ENCODE measurements at places on chromosomes 11 and 22. TPM values are rescaled to one million over a fixed set of nuclear protein-coding genes. Genes with fewer than 3 reads are reported as not detected.

DNA sequence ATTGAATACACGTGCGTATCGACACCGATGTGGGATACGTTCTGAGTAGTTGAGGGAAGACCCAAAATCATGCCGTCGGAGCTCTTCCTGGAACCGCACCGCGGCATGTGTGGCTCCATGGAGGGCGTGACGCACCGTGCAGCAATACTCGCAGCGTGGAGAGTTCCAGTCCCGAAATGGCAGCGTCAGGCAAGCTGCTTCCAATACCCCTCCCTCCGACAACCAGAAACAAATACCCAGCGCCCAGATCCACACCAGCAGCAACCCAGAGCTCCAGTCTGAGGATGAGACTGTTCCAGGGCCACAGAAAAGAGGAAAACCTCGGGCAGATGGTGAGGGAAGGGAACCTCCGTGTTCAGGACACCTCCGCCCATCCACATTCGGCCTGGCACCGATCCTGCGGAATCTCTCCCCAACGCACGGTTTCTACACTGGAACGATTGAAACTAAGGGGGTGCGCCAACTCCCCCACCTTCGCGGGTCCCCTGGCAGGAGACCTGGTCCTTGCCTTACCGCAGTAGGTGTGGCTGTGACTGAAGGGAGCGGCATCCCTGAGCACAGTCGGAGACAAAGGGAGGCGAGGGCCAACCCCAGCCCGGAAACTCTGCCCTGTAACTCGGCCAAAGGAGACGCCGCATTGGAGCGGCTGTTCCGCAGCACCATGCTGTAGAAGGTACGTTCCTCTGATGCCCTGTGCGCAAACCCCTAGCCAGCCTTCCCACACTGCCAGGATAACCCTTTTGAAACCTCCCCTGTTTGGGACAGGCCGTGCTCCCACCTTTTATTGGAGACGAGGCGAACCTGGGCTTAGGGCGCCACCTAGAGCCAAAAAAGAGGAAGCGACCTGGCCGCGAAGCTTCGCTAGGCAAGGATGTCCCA is 28.2 kb downstream of the DBX1 start:
- peaks cover 32% of the 10 kb centered on the region for H3K4me1 ChIP-seq
- H3K4me3 ChIP-seq: peak overlapping the region; percentile 85
- peak; percentile 43 for DNase-seq

DNA sequence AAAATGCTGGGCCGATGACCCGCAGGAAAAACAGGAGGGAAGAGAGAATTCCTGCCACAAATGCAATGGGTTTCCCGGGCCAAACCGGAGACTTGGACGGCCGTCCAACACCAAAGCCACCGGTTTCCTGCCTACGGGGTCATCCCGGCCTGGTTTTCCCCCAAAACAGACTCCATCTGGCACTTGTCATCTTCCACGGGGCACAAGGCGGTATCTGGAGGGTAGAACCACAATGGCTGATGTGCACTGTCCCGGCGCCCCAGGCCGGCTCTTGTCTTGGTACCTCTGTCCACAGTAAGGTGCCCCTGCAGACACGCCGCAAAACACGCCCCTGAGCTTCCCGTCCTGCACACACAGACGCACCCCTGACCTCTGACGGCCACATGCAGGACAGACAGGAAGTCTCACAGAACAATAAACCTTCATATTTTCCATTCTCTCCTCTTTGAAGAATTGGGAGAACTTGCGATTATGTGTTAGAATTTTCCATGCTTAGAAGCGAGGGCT is 20.1 kb downstream of the CELSR1 start:
- H3K36me3 ChIP-seq: no peaks in the 10 kb centered on the region
- H3K27ac ChIP-seq: no peak overlapping the region
- H3K27me3 ChIP-seq: no peaks in the 10 kb centered on the region
- no peak for DNase-seq

- H3K4me1 ChIP-seq: peaks cover 31% of the 10 kb centered on the region
- no peak for DNase-seq
- peaks cover 19% of the 10 kb centered on the region for H3K36me3 ChIP-seq
- no peaks in the 10 kb centered on the region for H3K27me3 ChIP-seq
These were observed 72.9 kb downstream of the PISD start for GRCh38 chr22:31588970-31589675.

- H3K4me3 ChIP-seq: no peak overlapping the region
- H3K36me3 ChIP-seq: no peaks in the 10 kb centered on the region
- peaks cover 45% of the 10 kb centered on the region for H3K27me3 ChIP-seq
These were observed 93.6 kb downstream of the FEZ1 start for GRCh38 chr11:125402435-125402834.

GRCh38 chr22:47610281-47610680 is 847.8 kb downstream of the TBC1D22A start:
- peaks cover 3% of the 10 kb centered on the region for H3K27me3 ChIP-seq
- no peak overlapping the region for H3K4me3 ChIP-seq
- peaks cover 8% of the 10 kb centered on the region for H3K36me3 ChIP-seq

DNA sequence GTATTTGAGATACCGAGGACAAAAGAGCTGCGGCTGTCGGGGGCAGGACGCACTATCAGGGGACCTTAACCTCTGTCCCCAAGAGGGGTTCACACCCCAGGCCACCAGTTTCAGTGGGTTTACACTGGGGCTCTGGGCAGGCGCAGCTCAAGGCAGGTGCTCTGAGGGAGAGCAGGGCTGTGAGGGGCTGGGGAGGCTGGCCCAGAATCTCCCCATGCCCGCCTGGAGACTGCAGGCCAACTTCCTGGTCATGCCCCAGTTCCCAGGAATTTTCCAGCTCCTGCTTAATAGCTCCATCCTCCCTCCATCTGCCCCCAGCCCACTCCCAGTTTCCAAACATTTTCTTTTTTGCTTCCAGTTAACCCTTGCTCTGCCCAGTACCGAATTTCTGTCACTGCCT is 7.6 kb upstream of the PGA3 start:
- H3K4me1 ChIP-seq: no peaks in the 10 kb centered on the region
- peaks cover 5% of the 10 kb centered on the region for H3K36me3 ChIP-seq
- peaks cover 60% of the 10 kb centered on the region for H3K27me3 ChIP-seq
- DNase-seq: no peak
- no peak overlapping the region for H3K4me3 ChIP-seq

- no peak for DNase-seq
- no peak overlapping the region for H3K27ac ChIP-seq
- H3K4me1 ChIP-seq: peaks cover 38% of the 10 kb centered on the region
- 0 out of 2 replicates have a peak, but pooled peaks cover 1% of the 10 kb centered on the region for H3K27me3 ChIP-seq
These were observed 416.5 kb downstream of the TMEM135 start for GRCh38 chr11:87454241-87454640.

DNA sequence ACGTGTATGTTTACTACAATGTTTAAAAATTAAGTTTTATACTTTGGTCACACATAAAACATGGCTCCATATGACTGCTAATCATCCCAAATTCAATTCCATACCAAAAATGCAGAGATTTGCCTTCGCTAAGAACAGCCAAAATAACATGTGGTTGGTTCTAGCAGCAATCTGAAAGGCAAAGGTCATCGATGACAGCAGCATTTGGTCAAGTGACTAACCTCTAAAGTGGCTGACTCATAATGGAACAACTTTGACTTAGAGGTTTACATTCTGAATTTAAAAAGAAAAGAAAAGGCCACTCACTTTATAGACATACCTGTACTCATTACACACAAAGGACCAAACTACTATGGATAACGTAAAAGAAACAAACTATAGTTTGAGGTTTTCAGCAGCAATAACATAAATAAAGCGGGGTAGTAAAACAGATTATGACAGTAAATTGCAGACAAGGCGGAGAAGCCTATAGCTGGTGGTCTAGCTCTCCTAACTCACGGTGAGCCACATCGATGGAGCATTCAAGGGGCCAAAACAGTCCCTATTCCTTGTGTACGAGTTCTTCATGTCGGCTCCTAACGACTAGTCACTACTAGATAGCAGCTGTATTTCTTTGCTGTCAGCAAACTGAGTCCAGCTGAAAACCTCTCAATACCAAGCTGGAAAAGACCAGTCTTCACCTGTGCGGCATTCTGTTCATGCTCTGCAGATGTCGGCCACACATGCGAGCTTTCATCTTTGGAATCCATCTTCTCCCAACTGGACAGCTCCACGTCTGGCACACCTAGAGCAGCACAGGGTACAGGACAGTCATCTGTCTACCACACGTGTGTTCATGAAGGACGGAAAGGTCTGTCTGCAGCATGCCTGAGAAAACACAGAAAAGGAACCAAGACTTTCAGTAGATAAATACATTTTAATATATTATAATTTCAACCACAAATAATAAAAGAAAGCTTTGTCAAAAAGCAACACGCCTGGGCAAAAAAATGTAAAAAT is 42.1 kb downstream of the PRDM10 start:
- DNase-seq: peak; percentile 90
- peaks cover 6% of the 10 kb centered on the region for H3K27me3 ChIP-seq
- peak overlapping the region; percentile 2 for H3K4me3 ChIP-seq
- peaks cover 18% of the 10 kb centered on the region for H3K36me3 ChIP-seq

DNA sequence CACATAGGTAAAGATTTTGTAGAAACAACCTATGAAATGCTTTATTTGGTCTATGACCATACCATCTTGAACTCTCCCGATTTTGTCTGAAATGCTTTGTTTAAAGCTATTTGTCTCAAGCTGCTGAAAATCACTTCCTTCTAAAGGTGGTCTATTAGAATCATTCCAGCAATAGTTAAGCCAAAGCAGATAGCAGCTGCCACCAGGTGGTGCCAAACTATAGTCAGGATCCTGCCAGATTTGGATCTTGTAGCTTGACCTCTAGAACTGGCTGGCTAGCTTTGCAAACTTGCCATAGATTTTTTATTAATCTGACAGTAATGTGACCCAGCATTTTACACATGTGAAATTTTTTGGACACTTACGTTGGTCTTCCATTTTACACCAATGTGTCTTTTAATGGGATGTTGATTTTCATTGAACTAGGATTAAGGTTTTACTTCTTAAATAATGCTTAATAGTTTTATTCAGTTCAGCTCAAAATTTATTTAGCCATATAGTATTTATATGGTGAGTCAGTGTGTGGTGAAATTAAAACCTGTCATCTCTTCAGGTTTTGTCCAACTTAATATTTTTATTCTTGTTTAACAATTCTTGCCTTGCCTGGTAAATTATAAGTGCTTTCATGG is 19.7 kb downstream of the CTR9 start:
- H3K27ac ChIP-seq: no peak overlapping the region
- DNase-seq: peak; percentile 33
- H3K4me3 ChIP-seq: no peak overlapping the region
- H3K4me1 ChIP-seq: peaks cover 18% of the 10 kb centered on the region
- H3K27me3 ChIP-seq: no peaks in the 10 kb centered on the region
- peaks cover 67% of the 10 kb centered on the region for H3K36me3 ChIP-seq

DNA sequence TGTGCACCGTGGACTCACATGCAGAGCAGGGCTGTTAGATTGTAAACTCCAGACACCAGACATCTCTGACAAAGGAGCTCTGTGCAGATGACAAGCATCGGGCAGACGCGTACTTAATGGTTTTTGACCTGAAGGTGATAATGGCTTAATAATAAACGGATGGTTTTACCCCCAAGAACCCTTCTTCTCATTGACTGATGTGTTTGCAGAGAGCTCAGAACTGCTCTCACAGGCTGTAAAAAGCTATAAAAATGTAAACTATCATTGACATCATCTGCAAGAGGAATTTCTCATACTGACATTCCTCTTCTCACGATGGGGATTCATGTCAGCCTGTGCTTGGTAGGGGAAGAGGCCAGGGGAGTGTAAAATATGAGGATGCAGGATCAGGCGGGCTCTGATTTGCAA is 8.6 kb upstream of the ARHGAP8 start:
- no peaks in the 10 kb centered on the region for H3K36me3 ChIP-seq
- peaks cover 11% of the 10 kb centered on the region for H3K4me1 ChIP-seq
- H3K27me3 ChIP-seq: peaks cover 32% of the 10 kb centered on the region
- H3K27ac ChIP-seq: no peak overlapping the region
- DNase-seq: no peak

- no peak overlapping the region for H3K27ac ChIP-seq
- H3K4me3 ChIP-seq: no peak overlapping the region
- H3K36me3 ChIP-seq: no peaks in the 10 kb centered on the region
- DNase-seq: no peak
- H3K27me3 ChIP-seq: peaks cover 19% of the 10 kb centered on the region
- no peaks in the 10 kb centered on the region for H3K4me1 ChIP-seq
These were observed 85.1 kb downstream of the ARHGAP8 start for GRCh38 chr22:44837481-44837880.

DNA sequence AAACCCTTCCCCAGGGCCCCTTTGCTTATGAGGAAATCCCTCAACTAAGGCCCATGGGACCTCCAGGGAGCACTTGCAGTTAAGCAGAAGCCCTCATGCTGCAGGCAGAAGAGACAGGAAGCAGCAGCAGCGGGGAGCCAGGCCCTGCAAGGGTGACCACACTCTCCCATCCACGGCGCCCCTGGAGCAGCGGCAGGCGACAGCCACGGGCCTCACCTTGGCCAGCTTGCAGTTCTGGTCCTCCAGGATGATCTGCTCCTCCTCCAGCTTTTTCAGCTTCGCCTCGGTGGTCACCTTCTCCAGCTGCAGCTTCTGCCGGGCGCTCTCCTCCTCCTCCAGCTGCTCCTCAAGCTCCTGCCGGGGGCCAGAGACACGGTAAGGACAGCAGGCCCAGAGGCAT is 47.0 kb downstream of the APOL1 start:
- H3K27me3 ChIP-seq: peaks cover 69% of the 10 kb centered on the region
- H3K4me1 ChIP-seq: peaks cover 35% of the 10 kb centered on the region
- H3K27ac ChIP-seq: 0 out of 2 replicates have a peak overlapping the region, but pooled peaks have one; percentile 42
- DNase-seq: no peak

DNA sequence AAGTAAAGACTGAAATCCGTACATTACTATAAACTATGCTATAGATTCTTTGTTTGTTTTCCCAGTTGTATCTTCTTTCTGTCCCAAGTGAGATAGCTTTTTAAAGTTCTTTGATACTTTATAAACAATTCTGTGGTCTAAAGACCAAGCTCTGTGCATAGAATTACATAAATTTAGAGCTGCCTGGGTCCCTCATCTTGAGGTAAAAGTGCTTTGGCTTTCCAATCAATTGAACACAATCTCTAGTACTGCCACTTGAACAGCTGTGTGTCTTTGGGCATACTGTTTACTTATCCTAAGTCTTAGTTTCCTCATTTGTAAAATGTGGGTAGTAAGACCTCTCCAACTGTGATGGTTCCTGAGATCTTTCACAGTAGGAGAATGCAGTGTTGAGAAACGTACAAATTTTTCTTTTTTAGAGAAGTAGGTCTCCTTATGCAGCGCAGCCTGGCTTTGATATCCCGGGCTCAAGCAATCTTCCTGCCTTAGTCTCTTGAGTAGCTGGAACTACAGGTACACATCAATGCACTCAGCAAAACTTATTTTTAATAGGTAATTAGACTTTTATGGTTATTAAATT is 2.5 kb upstream of the EED start:
- no peak overlapping the region for H3K4me3 ChIP-seq
- peaks cover 10% of the 10 kb centered on the region for H3K4me1 ChIP-seq
- no peak for DNase-seq
- H3K27ac ChIP-seq: no peak overlapping the region

CTSW gene
- not detected for total RNA-seq

SCGB1A1 gene
- total RNA-seq: not detected

POU2AF3 gene
- total RNA-seq: not detected

ZNF280B gene
- 0.15 TPM for total RNA-seq

PANX2 gene
- 1.3 TPM for total RNA-seq

LPXN gene
- total RNA-seq: 116 TPM

OR2AT4 gene
- not detected for total RNA-seq

PRG3 gene
- total RNA-seq: not detected

IFITM10 gene
- 0.71 TPM for total RNA-seq

Measured in HFFc6 (cell line).